CD8-positive, alpha-beta T cell (primary cell): ENCODE measurements at places on chromosomes 6 and 20.

- DNase-seq, result no peak
Measured at GRCh38 chr6:6826095-6826901, 237.8 kb downstream of the LY86 start.

- DNase-seq, result no peak
Measured at GRCh38 chr6:37602346-37602745, 95.3 kb downstream of the MDGA1 start.

GRCh38 chr20:5608104-5608441 is 142.1 kb upstream of the SHLD1 start:
- DNase-seq, result no peak

DNA sequence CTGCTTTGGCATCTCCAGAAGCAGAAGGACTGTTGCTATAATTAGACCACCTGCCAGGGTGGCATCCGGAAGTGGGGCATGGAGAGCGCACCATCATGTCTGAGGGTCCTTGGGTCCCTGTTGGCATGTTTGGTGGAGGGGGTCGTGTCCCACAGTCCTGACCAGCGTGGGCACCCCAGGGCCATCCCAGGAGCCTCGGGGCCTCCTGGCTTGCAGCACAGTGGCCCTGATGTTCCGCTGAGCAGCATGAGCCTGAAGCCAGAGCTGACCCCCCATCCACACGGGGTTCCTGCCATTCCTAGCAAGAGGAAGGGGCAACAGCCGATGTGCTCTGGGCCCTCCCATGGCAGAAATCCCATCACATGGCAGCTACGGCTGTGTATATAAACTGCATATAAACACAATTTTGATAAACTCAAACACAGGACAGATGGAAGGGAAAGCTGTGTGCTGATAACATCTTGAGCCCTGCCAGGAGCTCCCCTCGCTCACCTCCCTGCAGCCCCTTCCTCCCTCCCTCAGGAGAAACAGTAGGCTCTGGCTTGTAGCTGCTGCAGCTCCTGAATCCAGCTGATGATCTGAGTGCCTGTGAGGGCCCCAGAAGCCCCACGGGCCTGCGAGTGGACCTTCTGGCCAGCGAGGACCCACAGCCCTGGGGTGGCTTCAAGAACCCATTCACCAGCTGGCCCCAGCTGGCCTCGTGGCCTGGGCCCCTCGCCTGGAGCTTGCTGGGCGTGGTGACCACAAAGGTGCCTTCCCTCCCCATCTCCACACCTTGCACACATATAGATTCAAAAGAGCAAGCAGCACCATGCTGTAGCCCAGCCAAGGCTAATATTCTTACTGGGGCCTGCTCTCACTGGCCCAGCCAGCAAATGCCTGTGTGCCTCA is 321.6 kb downstream of the CDH4 start:
- DNase-seq, result no peak

DNA sequence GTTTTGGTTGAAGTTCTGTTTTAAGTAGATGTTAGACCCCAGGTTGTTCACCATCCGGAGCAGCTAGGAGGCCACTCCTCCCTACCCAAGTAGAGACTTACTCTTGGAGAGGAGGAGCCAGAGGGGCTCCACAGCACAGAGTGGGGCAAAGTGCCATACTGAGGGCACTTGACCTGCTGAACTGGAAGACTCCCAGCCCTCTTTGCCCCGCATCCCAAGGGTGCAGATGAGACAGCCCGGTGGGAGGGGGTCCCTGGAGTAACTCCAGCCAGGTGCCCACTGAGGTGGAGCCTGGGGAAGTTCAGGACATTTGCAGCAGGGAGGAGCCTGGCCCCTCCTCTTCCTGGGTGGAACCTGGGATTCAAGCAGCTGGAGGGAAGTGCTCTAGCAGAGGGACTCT is 102.1 kb upstream of the GPR6 start:
- no peak for DNase-seq

GRCh38 chr6:22766979-22767378 is 197.6 kb downstream of the HDGFL1 start:
- DNase-seq, result no peak

- DNase-seq, result peak; percentile 74
Measured at GRCh38 chr6:30686009-30686907, at the start of gene PPP1R18. TSS of gene PPP1R18 (minus strand) at chr6:30686645. CDS start at chr6:30686018, 627 bp downstream.

DNA sequence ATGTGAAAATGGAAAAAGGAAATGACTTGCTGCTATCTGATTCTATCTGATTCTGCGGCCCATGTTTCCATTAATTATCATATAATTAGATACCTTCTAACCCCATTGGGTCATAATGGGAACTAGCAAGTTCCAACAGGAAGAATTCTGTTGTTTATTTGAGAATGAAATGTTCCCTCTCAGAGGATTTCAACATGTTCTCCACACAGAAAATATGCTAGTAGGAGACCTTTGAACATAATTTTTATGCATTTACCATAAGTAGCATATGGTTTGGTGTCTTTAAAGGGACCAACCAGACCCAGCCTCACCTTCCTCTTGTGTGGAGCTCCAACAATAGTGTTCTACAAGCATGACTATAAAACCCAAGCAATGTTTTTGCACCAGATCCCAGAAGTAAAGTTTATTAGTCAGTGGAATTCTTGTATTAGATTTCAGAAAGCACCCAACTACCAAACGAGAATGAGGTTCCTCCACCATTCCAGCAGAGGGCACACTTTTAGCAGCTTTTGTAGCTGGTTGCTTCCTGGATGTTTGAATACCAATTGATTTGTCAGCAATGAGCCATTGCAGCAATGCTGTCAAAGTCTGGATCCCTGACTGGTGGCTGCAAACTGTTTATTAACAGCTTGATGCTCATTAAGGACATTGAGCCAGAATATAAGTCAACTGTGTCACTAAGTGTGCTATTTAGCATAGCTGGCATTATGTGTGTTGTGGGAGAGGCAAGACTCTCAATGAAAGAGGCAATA is 143.6 kb upstream of the GJE1 start:
- DNase-seq, result peak; percentile 39

DNA sequence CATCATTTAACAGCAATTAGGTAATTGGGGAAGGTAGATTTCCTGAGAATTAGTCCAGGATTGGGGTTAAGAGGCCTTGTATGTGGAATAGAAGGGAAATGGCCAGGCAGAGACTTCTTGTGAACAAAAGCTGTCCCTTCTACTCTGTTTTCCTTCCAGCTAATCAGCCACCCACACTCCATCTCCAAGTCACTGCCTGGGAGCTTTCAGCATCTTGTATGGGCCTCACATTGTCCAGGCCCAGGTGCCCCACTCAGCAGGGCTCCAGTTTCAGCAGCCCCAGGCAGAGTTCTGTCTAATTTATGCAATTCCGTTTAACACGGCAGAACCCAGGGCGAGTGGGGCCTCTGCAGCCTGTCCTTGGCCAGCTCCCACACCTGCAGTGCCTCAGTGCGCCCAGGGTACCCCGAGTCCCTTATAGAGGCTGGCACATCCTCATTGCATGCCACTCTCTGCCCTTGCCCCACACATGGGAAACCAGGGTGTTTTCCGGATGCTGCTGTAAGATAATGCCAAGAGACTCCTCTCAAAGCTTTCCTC is 113.0 kb downstream of the EDN3 start:
- no peak for DNase-seq
